ENCODE measurements at places on chromosomes 11 and 22.

DNA sequence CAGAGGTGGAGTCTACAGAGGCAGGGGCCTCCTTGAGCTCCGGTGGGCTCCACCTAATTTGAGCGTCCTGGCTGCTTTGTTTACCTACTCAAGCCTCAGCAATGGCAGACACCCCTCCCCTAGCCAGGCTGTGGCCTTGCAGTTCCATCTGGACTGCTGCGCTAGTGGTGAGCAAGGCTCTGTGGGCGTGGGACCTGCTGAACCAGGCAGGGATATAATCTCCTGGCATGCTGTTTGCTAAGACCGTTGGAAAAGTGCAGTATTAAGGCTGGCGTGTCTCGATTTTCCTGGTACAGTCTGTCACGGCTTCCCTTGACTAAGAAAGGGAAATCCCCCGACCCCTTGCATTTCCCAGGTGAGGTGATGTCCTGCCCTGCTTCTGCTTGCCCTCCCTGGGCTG, 77.7 kb downstream of the GDPD4 start:
- no peak for DNase-seq

GRCh38 chr11:132605825-132606570, 926.3 kb downstream of the OPCML start:
- DNase-seq: no peak

DNA sequence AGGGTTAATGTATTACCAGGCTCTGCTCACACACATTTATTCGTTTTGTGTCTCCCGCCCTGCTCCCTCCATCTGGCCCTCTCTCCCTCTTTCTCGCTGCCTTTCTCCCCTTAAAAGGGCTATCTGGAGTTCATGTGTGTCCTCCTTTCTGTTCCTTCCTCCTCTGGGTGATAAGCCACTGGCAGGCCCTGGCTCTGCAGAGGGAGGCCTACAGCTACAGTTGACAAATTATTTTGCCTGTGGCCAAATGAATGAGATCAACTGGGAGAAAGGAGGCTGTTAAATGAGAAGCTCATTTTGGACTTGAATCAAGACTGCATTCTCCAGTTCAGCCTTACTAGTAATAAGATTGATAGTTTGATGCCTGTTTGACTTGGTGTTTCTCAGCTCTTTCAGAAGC, 17.5 kb upstream of the OPCML start:
- no peak for DNase-seq

DNA sequence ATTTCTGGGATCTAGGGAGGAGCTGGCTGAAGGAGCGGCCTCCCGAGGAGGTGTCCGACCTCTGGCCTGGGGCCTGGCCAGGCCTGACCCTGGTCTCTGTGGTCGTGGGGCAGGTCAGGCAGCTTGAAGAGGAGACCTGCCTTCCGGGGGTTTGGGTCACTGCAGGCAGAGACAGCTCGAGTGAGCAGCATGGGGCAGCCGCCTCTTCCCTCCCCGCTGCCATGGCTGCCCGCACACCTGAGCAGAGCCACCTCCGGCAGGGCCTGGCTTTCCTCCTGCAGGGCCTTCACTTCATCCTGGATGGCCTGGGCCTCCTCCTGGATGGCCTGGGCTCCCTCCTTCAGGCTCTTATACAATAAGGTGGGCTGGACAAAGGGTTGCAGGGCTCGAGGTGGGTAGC, 8.0 kb upstream of the NAALADL1 start:
- no peak for DNase-seq

- DNase-seq: no peak
Measured at GRCh38 chr11:68993546-68993945, 12.8 kb upstream of the MRGPRD start.

- no peak for DNase-seq
Measured at GRCh38 chr11:13778345-13778744, 109.9 kb downstream of the FAR1 start.

GRCh38 chr11:66151273-66151672, 81.2 kb downstream of the PACS1 start:
- DNase-seq: no peak

GRCh38 chr22:30483169-30483568, 11.4 kb upstream of the SEC14L3 start:
- no peak for DNase-seq

DNA sequence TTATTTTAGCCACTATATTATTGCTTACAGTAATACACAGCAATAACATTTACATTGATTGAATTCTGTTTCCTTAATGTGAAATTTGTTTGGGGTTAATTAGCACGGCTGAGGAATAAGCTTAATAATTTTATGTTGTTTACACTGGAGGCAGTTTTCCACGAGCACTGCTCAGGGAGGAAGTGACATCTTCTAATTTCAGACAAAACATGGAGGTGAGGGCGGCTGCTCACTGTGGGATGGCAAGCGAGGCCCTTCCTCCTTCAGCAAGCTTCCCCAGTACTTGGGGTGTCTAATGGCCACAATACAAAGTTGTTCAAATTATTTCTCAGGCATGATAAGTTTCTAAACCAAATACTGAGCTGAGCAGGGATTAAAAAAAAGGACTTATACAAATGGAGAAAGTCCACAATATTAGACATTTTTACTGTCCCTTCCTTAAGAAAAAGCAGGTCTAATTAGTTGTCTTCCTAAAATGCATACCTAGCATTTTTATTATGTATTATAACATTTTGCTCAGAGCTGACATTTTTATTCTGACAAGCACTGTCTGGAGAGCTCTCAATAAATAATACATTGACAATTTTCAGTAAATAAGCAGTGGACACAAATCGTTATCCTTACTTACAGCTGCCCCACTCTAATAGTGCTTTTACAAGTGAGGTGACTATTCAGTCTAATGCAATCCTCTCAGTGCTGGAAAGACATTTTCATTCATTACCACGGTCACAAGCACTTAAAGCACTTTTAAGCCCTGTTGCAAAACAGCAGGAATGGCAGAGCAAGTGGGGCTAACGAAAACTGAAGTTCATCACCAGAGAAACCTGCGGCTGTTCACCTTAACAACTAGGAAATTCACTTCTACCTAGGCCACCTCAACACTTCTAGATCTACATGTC, 56.2 kb downstream of the SOX6 start:
- DNase-seq: no peak

DNA sequence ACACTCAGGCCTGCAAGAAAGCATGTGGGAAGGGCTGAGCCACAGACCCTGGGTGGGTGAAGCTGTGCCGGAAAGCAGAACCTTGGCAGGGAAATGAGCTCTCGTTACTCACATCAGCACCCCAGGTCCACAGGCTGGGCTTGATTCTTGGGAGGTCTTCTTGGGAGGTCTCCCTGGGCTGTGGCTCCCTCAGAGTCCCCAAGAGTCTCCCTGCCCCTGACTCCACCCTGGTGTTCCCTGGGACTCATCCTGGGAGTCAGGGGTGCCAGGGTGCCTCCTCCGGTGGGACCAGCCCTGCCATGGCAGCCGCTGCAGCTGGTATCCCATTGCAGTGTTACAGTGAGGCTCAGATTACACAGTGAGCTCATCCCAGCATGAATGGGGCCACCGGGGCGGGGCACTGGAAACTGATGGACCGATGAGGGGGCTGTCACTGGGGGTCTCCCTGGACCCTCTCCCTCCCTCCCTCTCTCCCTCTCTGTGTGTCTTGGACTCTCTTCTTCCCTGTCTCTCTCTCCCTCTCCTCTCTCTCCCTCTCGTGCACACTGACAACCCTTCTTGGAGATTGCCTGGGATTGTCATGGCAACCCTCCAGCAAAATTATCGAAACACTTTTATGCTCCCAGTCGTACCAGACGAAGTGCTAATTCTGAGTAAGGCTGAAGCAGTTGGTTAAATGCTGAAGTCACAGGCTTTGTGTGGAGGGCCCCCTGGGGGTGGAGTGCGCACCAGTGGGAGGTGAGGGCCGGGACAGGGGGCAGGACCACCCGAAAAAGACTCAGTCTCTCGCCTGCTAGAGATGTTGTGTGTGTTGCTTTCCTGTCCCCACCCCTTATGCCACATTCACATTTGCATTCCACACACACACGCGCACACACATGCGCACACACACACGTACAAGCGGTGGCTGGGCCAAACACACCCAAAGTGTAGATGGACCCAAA, 8.6 kb upstream of the C11orf96 start:
- DNase-seq: no peak

- DNase-seq: no peak
Measured at GRCh38 chr11:6638429-6638828, 17.2 kb downstream of the DCHS1 start.

GRCh38 chr22:38788021-38788816, 5.7 kb downstream of the DNAL4 start:
- DNase-seq: no peak

DNA sequence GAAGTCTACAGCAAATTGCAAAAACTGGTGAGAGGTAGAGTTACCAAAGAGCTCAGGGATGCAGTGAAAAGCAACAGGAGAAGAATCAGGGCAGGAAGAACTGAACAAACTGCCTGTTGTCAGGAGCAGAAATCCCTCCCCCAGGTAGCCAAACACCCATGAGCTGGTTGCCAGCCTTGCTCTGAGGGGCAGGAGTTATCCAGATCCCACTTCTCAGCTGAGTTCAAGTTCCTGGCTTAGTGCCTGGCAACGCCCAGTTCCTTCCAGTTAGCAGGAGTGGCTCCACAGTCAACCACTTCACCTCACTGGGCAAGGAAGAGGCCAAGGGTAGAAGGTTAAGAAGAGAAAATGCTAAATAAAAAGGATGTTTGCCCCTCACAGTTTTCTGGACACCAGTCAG, 1.9 kb upstream of the MPZL2 start:
- DNase-seq: no peak

- no peak for DNase-seq
Measured at GRCh38 chr11:106101819-106102218, 24.4 kb downstream of the AASDHPPT start.

DNA sequence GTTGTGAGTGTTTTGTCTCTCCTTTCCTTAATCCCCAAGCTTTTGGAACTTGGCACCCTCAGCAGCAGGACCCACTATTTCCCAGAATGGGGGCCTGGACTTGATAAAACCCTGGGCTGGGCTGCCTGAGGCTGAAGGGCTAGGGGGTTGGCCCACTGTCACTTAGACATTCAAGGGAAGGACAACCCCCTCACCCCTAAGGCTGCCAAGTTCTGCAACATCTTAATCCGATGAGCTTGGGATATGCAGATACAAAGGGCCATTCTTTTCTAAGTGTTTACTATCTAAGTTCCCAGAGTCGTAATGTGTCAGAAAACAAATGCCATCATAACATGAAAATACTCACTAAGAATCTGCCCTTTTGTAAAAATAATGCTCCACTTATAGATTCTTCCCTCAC, 42.9 kb downstream of the IRAG1 start:
- DNase-seq: no peak

DNA sequence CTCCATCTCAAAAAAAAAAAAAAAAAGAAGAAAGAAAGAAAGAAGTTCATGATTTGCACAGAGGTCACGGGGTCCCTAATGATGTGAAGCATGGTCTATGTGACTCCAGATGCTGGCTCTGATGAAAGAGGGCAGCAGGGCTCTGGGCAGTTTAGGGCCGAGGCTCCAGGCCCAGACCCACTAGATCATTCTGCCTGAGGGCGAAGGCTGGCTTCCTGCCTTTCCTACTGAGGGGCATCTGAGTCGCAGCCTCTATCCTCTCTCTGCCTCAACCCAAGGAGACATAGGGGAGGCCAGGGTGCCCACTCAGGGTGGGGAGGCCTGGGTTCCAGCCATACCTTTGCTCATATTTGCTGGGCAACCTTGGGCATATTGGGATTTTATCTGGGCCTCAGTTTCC, 4.8 kb downstream of the SLC35E4 start:
- DNase-seq: no peak

DNA sequence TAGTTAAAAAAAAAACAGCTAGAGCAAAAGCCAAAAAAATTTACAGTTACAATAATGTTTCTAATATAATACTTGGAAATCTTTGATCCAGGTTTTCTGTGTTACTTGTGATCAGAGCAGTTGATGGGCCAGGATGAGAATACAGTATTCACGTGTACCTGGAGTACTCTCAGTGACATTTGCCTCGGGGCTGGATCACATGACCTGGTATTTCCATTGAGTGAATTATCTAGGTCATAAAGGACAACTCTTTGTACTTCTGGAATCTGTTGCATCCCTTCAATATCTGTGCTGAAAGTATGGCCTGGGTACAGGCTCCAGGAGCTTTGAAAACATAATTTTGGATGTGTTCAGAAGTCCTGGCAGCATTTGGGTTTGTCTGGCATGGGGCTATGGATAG, 93.5 kb downstream of the GRAMD1B start:
- no peak for DNase-seq

DNA sequence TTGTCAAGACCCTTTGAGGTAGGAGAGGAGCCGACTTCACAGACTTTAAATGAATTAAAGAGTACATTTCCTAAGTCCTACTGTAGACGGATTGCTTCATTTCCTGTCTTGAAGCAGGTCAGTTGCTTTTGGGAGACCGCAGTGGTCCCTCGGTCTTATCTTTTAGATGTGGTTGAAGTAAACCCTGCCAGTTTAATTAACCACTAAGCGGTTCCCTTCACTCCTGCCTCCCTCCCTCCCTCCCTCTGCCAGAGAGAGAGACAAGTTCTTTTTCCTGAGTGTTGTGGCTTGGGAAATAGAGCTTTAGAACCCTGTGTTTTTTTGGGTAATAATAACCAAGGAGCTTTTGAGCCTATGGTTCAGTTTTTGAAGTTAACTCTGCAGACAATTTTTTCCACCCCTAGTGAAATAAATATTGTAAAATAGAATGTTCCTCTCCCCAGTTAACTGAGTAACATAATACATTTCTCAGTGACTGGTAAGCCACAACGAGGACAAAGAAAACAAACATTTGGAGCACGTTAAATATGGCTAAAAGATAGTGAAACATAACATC, 147.5 kb downstream of the LDLRAD3 start:
- DNase-seq: no peak

DNA sequence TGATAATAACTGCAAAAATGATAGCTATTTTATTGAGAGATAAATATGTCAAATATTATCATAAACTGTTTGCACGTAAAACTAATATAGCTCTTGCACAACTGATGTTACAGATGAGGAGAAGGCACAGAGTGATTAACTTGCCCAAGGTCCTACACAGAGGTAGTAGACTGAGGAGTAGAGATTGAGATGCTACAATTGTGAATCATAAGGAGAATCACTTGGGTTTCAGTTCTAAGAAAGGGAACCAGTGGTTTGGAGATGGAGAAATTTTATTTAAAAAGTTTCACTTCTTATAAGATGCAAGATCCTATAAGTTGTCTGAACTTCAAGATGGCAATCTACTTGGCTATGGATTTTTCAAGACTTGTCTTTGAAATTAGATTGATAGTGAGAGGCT, 224.8 kb upstream of the RAG2 start:
- DNase-seq: no peak

GRCh38 chr11:94017446-94017845, 3.7 kb upstream of the HEPHL1 start:
- no peak for DNase-seq

DNA sequence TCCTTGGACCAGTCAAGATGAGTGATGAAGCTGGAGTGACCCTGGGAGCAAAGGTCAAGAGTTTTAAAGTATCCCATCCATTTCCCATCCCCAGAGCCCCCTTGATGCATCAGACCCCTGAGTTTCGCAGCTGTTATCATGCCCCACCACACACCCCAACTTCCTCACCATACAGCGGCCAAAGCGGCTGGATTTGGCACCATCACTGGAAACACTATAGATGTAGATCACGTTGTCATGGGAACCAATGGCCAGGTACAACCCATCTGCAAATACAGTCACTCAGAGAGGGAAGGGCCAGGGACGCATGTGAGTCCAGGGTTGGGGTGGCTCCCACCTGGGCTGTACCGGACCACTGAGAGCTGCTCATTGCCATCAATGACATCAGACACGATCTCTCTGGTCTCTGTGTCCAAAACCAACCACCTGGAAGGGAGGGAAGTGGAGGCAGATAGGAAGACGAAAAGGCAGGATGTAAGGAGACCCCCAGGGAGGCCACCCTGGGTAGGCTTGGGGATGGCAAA, 2.2 kb upstream of the MTA2 start:
- DNase-seq: no peak

Measured in activated T-cell treated with anti-CD3 and anti-CD28 coated beads, Interleukin-2, amount 50 U/mL, for 48 hours (primary cell).